ENCODE measurements at places on chromosomes 2 and 18. TPM values are rescaled to one million over a fixed set of nuclear protein-coding genes. Genes with fewer than 3 reads are reported as not detected.

DNA sequence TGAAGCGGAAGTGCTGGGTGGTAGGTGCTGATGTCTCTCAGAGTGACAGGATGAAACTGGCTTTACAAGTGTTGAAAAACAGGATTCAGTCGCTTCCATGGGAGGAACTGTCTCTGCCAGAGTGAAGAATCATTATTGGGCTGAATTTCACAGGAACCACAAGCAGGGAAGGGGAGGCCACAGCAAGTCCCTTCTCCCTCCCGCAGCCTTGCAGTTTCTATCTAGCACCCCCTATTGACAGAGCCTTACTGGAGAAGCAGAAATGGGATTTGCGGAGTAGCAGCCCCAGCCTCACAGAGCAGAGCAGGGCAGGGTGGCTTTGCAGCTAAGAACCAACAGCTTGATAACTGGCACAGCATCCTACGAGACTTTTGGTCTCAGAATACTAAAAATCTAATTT, 33.3 kb upstream of the RMP24 start:
- DNase-seq, result no peak

GRCh38 chr18:38460657-38461056, 895.1 kb upstream of the CELF4 start:
- no peak for DNase-seq

DNA sequence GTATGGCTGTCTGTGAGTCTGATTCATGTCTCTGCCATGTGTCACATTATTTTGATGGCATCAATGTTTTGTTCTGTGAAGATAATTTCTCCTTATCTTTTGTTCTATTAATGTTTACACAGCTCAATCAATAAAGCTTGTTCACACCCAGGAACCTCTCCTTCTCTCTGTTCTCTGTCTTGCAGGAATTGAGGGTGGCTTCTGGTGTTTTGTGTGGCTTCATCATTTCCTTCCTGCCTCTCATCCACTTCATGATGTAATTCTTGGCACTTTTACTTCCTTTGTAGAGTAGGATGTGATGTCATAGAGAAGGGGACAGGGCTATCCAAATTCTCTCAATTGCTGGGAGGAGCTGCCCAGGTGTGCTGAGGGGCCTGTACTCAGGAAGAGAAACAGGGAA, 27.2 kb downstream of the ASXL3 start:
- DNase-seq, result no peak

DNA sequence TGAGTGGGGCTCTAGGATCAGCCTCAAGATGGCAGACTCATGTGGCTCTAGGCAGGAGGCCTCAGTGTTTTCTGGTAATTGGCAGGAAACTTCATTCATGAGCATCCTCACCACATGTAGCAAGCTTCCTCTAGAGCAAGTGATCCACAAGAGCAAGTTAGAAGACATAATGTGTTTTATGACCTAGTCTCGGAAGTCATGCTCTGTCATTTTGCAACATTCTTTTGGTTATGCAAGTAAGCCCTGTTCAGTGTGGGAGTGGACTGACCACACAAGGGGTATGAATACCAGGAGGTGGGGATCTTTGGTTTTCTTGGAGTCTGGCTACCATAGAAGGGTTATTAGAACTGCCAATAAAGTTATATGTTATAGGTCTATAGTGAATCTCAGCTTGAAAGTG, 66.8 kb upstream of the STK39 start:
- DNase-seq, result no peak

- DNase-seq, result no peak
Measured at GRCh38 chr2:75276093-75277029, 77.0 kb upstream of the TACR1 start.

DNA sequence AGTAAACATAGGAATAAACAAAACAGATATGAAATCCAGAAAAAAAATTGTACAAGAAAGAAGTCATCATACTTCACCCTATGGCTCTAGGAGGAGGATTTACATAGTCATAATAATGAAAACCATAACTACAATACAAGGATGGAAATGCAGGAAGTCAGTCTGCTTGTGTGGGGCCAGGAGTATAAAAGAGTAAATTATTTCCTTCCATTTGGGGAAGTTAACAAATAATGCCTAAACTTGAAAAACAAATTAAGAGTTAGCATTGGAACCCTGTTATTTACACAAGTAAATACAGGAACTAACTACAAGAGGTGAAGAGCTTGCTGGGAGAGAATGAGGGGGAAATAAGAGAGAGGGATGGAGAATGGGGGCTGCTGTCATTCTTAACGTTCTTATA, 15.4 kb downstream of the TMEM163 start:
- no peak for DNase-seq

GPD2 gene
- total RNA-seq, result 23.6 TPM

EML6 gene
- total RNA-seq, result 0.25 TPM

Measured in activated T-helper 2 cell treated with anti-CD3 and anti-CD28 coated beads, Interferon-gamma antibody, Interleukin-2, Interleukin-4, amounts not matched to agents 10 μg/mL and 5 μg/mL and 100 μg/mL, durations not matched to agents 14 hours and 24 hours and 36 hours (primary cell).